ENCODE measurements at places on chromosomes 13 and 19. TPM values are rescaled to one million over a fixed set of nuclear protein-coding genes. Genes with fewer than 3 reads are reported as not detected.

BIVM gene
- 25.6 TPM for polyA plus RNA-seq

ZNF296 gene
- polyA plus RNA-seq = 1.2 TPM

RFX1 gene
- polyA plus RNA-seq = 6.4 TPM

VSTM2B gene
- polyA plus RNA-seq = 0.13 TPM

INSR gene
- polyA plus RNA-seq = 16.9 TPM

TLE2 gene
- 41.6 TPM for polyA plus RNA-seq

JUNB gene
- 88.6 TPM for polyA plus RNA-seq

NALCN gene
- polyA plus RNA-seq = 0.30 TPM

DNA sequence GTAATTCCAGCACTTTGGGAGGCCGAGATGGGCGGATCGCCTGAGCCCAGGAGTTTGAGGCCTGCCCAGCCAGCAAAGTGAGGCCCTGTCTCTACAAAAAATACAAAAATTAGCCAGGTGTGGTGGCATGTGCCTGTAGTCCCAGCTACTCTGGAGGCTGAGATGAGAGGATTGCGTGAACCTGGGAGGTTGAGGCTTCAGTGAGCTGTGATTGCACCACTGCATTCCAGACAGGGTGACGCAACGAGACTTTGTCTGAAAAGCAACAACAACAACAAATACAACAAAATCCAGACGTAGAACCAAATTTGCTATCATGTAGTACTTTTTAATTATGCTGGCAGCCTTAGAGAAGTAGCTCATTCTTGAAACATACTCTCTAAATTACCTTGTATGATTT is 277.1 kb downstream of the KLF5 start:
- no peak for DNase-seq

GRCh38 chr19:29457413-29457812 is 68.4 kb upstream of the VSTM2B start:
- DNase-seq = no peak

- DNase-seq = peak; percentile 11
Observed at GRCh38 chr13:103517066-103517767, 451.0 kb upstream of the SLC10A2 start.

GRCh38 chr13:52896827-52897659 is 48.6 kb upstream of the PCDH8 start:
- peak; percentile 77 for DNase-seq

DNA sequence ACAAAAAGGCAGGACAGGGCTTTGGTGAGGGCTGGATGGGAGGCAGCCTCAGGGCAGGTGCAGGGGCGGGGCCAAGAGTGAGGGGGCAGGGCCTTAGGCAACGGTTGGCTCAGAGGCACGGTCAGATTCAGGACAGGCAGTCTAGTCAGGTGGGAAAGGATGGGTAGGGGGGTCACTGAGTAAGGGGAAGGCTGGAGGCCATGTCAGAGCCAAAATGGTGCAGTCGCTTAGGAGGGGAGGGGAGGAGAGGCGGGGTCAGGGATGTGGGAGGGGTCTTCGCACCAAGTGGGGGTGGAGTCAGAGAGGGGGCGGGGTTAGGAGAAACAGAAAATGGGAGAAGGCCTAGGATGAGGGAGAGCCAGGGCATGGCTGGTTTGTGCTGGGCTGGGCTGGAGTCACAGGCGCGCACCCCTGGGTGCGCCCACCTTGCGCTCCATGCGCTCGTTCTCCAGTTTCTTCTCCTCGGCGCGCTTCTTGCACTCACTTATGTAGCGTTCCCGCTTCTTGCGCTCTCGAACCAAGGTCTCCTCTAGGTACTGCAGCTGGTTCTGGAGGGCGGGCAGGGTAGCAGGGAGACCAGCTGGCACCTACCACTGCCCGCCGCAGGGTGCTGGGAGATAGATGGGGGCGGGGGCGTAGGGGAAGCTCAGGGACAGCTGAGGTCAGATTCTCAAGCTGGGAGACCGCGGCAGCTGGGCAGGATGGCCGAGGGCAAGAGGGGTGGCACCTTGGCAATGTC is 6.8 kb upstream of the RGL3 start:
- DNase-seq = no peak

- DNase-seq = no peak
Observed at GRCh38 chr19:7743425-7743841, 3.9 kb downstream of the CD209 start.

DNA sequence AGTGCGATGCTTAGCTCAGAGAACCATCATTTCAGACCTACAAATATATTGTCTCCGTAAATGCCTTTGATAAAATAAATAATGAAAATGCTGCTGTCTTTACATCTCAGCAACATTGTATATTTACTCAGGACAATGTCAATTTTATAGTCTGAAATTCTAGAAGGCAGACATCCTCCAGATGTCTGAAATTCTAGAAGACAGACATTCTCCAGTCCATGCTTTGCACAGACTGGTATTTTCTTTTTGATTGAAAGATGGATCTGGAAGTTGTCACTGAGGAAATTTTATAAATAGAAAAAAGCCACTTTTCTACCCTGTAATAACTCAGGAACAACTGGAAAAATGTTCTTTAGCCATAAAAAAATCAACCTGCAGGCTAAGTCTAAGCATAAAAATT is 2293.3 kb downstream of the PCDH9 start:
- DNase-seq = no peak

DNA sequence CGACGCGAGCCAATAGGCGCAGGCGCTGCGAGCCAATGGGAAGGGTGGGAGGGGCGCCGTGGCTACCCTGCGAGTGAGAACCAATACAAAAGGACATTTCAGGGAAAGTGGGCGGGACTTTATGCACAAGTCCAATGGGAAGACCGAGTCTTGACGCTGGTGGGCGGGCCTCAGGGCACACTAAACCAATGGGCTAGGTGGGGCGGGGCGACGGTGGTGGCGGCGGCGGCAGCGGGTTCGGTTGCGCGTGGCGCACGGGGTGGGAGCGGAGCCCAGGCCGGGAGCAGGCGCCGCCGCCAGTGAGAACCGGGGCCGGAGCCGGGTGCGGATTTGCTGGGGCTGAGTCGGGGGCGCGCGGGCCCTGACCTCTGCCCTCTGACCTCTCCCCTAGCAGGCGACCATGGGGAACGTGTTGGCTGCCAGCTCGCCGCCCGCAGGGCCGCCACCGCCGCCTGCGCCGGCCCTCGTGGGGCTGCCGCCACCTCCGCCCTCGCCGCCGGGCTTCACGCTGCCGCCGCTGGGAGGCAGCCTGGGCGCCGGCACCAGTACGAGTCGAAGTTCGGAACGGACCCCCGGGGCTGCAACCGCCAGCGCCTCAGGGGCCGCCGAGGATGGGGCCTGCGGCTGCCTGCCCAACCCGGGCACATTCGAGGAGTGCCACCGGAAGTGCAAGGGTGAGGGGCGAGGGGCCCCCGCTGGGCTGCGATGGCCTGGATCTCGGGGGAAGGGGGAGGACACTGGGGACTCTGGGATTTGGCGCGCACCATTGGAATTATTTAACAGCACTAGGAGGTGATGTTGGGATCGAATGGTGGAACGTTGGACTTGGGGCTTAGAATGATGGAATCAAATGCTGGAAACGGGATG is at the start of gene TOMM40:
Gene TOMM40 (plus strand): TSS at position 239 of the 867 bp plus-strand sequence. CDS start 162 bp downstream, at position 401.
- peak; percentile 38 for DNase-seq

DNA sequence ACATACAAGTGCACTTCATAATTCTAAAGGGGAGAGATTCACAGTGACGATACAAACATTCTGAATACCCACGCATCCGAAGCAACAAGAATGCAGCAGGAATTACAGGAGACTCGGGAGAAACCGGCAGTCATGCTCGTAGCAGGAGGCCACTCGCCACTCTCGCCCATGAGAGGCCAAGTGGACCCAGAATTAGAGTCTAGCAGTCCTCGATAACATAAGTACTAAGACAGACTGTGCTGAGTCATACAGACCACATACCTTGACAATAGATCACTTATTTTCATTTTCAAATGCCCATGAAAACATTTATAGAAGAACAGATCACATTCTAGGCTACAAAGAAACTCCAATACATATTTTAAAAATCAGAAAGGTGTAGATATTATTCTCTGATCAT is 299.1 kb upstream of the TSHZ3 start:
- DNase-seq = no peak

GRCh38 chr19:55544776-55545439 is 435 bp downstream of the SBK3 start:
- no peak for DNase-seq

DNA sequence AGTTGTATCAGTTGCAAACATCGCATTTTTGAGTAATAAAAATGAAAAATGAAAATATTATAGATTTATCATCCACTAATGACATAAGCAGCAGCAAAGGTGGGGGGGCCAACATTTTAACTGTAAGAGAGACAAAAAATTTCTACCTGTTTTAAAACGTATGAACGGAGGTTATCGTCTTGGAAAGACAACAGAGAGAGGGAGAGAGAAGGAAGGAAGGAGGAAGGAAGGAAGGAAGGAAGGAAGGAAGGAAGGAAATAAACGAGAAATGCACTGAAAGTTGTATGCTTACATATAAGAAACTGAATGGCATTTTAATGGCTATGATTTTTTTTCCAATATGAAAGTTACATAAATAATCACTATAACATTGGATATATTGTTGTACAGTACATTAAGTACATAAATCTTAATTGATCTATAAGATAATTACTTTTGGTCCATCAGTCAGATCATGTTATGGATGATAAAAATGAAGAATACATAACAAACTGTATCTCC is 862.8 kb upstream of the SLITRK1 start:
- no peak for DNase-seq

DNA sequence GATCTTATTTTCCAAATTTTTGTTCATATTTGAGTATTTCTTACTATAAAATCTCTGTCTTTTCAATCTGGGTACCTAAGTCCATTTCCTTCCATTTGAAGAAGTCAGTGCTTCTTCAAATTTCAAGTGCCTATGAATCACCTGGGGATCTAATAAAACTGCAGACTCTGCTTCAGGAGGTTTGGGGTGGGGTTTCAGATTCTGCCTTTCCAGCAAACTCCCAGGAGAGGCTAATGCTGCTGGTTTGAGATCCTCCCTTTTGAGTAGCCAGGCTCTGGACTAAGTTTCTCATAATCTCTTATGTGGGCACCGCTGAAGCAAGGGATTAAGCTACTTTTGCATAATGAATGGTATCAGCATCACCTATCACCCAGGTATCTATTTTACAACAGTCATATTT is 242.4 kb downstream of the RGCC start:
- DNase-seq = no peak

GRCh38 chr19:48512504-48513288 is 1.1 kb upstream of the LMTK3 start:
- no peak for DNase-seq

DNA sequence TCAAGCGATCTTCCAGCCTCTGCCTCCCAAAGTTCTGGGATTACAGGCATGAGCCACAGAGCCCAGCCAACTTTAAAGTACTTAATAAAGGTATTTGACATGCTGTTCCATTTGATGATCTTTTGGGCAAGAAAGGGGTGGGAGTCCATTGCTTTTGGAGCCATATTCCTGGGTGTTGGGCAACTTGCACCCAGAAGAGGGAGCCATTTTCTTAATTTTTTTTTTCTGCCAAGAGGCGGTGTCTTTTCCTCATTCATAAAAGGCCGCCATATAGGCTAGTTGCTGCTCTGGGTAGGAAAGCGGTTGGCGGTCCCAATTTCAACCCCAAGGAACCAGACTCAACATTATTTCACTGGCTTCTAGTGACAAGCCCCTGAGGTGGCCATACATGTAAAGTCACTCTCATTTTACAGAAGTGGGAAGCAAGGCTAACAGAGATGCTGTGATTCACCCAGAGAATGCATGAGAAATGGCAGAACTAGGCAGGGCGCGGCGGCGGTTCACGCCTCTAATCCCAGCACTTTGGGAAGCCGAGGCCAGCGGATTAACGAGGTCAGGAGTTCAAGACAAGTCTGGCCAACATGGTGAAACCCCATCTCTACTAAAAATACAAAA is 139.6 kb downstream of the CACNA1A start:
- DNase-seq = no peak

DNA sequence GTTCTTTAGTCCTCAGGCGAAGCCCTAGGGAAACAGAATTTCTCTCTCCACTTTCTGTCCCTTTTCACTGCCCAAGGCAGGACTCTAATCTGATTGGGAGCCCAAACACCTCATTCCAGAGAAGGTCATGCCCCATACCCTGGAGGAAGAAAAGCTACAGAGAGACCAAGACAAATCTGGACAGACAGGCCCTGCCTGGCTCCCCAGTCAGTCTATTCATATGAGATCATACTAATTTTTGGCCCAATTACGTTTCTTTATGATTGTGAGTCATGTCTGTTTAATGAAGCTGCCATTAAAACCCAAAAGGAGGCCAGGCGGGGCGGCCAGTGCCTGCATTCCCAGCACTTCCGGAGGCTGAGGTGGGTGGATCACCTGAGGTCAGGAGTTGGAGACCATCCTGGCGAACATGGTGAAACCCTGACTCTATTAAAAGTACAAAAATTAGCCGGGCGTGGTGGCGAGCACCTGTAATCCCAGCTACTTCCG is 3.3 kb upstream of the AP3D1 start:
- no peak for DNase-seq

GRCh38 chr13:83773961-83774360 is 108.3 kb downstream of the SLITRK1 start:
- DNase-seq = no peak

DNA sequence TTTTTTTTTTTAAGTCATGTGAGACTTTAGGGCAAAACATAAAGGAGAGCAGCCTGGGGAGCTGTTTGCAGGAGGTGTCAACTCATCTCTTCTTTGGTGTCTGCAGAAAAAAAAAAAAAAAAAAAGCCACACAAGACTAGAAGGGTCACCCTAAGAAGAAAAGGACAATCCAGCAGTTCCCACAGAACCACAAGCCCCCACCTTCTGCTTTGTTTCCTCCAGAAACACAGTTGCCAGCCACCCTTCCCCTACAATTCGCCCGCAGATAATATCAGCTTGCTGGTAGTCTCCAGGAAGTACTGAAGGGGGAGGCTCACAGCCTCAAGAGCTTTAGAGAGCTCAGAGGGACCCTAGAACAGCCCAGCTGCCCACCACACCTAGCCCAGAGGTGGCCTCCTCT is 22.3 kb upstream of the ZBTB7A start:
- DNase-seq = no peak

DNA sequence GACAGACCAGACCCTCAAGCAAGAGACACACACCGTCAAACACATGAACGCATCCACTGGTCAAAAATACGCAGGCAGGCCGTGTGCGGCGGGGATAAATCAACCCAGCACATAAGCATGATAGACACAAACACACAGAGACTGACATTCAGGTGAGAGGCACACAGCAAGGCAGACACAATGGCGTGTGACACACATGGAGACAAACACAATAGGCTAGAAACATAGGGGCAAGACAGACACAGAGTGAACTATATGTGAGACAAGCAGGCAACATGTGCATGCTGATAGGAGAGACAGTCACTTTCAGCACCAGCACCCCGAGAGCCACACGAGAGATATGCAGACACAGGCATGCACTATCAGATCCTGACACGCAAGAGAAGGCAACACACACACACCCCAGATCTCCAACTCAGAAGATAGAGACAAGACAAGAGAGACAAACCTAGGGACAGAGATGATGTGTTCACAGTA is 6.9 kb upstream of the JUNB start:
- no peak for DNase-seq

DNA sequence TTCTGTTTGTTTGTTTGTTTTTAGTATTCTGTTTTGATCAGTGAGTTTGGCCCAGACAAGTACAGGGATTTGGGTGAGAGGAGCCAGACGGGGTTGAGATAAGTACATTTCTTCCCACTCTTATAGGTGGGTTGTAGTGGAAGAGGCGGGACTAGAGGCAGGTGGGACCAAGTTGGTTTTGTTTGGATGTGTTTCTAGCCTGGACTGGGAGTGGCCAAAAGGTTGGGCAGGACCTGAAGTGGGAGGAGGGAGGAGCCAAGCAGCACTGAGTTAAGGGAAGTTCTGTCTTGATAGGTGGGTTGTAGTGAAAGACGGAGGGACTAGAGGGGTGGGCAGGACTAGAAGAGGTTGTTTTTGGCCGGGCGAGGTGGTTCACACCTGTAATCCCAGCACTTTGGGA is 9.0 kb downstream of the DNASE2 start:
- no peak for DNase-seq

Data from muscle of leg (tissue), 16 donors.